Esophagus squamous epithelium (tissue), 5 donors: ENCODE measurements at places on chromosomes 1 and 21. TPM values are rescaled to one million over a fixed set of nuclear protein-coding genes. Genes with fewer than 3 reads are reported as not detected.

DNA sequence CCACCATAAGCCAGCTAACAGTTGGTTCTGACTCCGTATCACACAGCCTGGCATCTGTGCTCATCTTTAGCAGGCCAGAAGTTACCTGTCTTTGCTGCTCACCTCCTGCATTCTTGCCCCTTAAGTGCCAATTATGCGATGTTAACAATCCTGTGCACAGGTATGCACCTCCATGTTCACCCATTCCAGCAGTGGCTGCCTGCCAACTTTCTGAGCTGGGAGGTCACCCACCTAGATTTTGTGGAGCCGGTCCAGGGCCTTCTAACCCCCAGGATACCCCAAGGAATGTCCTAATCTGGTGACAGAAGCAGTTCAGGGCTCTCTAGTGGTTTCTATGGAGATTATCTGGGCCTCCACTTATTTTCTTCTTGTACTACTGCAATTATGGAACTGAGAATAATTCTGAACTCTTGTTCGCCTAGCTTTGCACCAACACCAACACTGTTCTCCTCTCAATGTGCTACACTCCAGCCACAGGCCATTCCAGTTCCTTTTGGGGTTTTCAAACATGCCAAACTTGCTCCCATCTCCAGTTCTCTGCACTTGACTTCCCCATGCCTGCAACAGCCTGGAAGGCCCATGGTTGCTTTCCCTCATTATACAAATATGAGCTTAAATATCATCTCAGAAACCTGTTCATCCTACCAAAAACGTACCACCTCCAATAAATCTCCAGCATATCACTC, 9.0 kb downstream of the BCAR3 start:
- no peak for DNase-seq

DNA sequence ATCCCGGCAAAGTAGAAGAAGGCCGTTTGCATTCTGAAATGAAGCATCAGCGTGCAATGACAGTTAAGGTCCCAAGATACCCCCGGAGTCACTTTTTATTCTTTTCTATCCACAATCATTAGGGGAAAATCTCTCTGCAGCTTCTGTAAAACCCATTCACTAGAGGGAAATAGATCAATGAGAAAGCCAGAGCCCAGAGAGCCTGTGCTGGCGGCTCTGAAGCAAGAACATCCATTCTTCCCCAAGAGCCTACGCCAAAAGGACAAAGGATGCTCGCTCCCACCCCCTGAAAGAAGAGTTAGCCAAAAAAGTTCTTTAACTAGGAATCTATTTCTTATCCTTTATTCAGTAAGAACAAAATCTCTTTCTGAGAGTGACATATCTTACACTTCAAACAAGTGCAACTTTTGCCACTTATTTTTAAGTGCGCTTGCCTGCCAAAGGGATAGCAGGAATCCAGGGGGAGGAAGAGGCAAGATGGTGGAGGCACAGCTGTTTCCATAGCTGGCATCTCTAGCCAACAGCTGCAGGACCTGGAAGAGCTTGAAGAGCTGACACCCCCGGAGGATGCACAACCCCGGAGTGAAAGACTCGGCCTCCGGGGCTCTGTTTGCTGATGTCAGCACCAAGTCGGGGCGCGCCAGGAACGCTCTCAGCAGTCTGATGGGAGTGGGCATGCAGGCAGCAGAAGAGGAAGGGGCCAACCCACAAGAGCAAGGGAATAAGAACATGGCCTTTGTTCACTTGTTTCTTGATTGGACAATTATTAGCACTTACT, 68.7 kb downstream of the KCNN3 start:
- no peak for DNase-seq

DNA sequence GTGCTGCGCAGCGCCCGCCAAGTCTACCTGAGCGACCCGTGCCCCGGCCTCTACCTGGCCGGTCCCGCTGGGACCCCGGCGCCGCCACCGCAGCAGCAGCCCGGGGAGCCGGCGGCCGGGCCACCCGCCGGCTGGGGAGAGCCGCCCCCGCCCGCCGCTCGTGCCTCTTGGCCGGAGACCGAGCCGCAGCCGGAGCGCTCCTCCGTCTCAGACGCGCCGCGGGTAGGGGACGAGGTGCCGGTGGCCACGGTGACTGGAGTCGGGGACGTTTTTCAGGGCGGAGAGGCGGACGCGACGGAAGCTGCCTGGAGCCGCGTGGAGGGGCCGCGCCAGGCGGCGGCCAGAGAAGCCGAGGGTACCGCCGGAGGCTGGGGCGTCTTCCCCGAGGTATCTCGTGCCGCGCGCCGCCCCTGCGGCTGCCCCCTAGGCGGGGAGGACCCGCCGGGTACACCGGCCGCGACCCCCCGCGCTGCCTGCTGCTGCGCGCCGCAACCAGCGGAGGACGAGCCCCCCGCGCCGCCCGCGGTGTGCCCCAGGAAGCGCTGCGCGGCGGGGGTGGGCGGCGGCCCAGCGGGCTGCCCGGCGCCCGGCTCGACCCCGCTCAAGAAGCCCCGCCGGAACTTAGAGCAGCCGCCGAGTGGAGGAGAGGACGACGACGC, 646 bp downstream of the IER5 start:
- DNase-seq = no peak

DNA sequence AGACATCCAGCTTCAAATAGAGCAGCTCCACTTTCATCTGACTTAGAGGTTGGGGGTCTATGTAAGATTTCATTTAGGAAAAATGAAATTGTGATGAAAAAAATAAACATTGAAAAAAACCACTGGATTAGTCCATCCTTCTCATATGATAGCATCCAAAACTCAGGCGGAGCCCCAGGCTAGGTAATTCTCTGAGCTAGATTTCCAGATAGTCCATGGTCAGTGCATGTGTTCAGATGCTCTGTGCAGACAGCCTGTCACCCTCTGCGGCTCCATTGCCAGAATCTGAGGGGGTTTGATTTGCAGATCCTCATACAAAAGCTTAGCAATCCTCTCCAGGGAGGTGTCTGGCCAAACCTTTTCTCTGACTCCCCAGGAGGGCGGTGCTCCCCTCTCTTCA, 49.2 kb downstream of the C8B start:
- no peak for DNase-seq

GRCh38 chr1:32666901-32667566, 16.0 kb downstream of the RBBP4 start:
- DNase-seq = no peak

DNA sequence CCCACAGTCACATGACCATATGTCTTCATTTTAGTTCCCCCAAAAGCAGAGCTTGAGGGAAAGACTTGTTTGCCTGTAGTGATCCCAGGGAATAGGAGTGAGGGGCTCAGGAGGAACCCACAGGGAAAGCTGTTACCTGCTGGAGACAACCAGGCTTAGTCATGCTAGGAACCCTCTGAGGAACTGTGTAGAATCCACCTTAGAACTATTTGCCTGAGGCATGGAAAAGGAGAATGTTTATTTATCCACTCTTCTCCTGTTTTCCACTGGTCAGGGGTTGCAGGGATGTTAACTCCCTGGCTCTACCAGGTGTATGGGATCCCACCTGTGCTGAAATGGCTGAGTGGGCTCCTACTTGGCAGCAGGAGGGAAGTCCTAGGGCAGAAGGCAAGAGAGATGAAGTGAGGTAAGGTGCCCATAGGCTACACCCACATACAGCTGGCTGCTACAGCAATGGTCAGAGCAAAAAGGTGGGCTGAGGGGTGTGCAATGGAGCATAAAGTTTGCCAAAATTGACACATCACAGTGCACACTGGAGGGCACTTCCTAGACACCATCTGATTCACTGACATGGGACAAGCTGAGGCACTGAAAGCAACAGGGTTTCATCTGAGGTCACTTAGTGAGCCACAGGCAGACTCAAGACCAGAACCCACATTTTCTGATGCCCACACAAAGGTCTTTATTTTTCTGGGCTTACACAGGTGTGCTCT, 29.7 kb upstream of the CYP4B1 start:
- no peak for DNase-seq

DNA sequence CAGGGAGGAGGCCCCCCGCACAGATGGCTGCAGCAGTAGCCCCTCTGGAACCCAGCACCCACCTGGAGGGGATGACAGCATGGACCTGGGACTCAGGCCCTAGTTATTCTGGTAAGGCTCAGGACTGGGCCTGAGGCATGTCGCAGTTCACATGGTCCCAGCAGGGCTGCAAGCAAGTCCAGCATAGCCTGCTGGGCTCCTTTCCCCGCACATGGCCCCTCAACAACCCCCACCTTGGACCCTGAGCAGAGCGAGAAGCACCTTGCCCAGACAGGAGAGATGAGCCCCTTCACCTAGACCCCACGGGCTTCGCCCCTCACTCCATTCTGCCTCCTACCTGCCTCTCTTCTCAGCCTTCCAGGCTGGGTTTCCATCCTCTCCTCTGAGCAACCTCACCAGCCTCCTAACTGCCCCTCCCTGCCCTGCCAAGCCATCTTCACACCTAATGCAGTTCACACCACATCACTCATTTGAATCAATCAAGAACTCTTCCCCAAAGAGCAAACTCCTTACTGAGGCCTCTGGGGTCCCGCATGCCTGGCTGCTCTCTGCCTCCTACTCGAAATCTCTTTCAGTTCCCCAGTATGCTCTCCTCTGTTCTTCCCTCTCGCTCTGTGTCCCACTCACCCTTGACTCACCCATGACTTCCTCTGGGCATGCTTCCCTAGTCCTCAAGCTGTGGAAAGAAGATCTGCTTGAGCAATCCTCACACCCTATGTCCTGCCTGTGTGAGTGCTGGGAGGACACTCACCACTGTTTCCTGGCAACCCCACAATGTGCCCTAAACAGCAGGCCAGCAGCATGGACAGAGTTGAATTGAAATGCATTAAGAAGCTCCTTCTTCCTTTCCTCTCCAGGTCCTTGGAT, 9.4 kb upstream of the THEMIS2 start:
- no peak for DNase-seq

GRCh38 chr1:50901872-50902271, 58.2 kb downstream of the FAF1 start:
- no peak for DNase-seq

GRCh38 chr21:39051588-39051949, 131.7 kb downstream of the PSMG1 start:
- DNase-seq = no peak

DNA sequence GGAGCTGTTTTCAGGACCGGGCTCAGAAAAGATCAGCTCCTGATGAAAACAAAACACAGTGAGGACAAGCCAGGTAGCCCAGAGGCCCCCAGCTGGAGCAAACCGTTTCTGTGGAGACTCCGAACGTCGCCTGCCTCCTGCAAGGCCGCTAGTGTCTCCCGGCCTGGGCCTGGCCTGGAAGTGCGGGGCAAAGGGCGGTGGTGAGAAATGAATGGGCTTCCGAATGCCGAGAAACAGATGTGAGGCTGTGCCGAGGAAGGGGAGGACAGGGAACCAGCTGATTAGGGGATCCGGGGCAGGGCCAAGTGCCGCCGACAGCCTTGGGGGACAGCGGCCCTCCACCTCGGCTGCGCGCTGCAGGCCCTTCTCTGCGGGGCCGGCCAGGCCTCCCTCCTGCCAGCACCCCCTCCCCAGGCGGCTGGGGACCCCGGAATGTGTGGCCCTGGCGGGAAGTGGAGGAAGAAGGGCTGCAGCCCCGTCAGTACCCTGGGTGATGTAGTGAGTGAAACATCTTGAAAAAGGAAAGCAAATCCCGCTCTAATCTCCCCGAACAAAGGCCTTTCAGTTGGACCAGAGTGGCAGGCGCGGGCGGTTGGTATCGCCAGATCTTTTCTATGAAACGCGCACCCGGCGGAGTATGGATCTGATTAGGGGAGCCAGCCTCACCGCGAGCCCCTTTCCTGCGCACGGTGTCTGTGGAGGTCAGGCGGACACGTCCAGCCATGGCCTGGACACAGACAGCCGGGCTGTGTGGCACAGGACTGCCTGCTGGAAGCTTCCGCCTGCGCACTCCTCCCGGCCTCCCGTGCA, 52.6 kb downstream of the PRDM16 start:
- no peak for DNase-seq

Gene AMY1C
- total RNA-seq = not detected

Gene C2CD2
- total RNA-seq = 21.2 TPM

Gene CD84
- 9.0 TPM for total RNA-seq

Gene ANKRD65
- total RNA-seq = 19.0 TPM

Gene ENSA
- 179 TPM for total RNA-seq

Gene FAM151A
- 0.35 TPM for total RNA-seq

Gene AZIN2
- 1.5 TPM for total RNA-seq
